Ascending aorta (tissue), 2 donors: ENCODE measurements at places on chromosomes 7 and 10.

GRCh38 chr10:107409522-107409921, 245.0 kb upstream of the SORCS1 start:
- H3K4me1 ChIP-seq = no peaks in the 10 kb centered on the region
- H3K4me3 ChIP-seq = no peak overlapping the region
- H3K27me3 ChIP-seq = no peaks in the 10 kb centered on the region
- no peak for DNase-seq

- peak overlapping the region; percentile 21 for H3K4me3 ChIP-seq
- H3K36me3 ChIP-seq = no peaks in the 10 kb centered on the region
- no peaks in the 10 kb centered on the region for H3K27me3 ChIP-seq
These were observed 3.5 kb upstream of the CFAP58 start for GRCh38 chr10:104350127-104350635.

GRCh38 chr10:2236876-2237275, 499.6 kb upstream of the ADARB2 start:
- H3K4me1 ChIP-seq = no peaks in the 10 kb centered on the region
- H3K27me3 ChIP-seq = no peaks in the 10 kb centered on the region
- H3K27ac ChIP-seq = no peak overlapping the region
- no peak overlapping the region for H3K4me3 ChIP-seq

DNA sequence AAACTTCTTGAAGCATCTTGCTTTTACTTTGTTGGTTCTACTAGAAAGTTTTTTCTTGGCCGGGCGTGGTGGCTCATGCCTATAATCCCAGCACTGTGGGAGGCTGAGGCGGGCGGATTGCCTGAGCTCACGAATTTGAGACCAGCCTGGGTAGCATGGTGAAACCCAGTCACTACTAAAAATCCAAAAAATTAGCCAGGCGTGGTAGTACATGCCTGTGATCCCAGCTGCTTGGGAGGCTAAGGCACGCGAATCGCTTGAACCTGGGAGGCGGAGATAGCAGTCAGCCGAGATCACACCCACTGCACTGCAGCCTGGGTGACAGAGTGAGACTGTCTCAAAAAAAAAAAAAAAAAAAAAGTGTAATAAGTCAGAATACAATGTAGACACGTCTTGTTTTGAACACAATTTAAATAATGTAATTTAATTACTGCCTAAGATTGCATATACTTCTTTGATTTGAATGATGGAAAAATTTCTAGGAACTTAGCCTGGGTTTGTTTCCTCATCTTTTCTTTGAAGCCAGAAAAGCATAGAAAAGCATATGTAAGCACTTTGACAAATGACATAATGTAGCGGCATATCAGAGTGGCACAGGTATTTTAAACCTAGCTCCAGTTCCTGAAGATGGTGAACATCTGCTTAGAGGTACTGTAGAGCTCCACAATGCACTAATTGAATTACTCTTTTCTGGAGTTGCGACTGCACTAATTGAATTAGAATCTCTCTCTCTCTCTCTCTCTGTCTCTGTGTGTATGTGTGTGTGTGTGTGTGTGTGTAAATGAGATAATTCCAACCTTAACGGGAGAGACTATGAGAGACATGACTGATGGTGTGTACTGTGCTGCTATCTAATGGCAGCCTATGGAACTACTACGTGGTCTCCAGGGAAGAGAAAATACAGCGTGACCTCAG, 87.8 kb downstream of the BTRC start:
- no peaks in the 10 kb centered on the region for H3K36me3 ChIP-seq
- no peaks in the 10 kb centered on the region for H3K27me3 ChIP-seq
- no peak overlapping the region for H3K4me3 ChIP-seq

DNA sequence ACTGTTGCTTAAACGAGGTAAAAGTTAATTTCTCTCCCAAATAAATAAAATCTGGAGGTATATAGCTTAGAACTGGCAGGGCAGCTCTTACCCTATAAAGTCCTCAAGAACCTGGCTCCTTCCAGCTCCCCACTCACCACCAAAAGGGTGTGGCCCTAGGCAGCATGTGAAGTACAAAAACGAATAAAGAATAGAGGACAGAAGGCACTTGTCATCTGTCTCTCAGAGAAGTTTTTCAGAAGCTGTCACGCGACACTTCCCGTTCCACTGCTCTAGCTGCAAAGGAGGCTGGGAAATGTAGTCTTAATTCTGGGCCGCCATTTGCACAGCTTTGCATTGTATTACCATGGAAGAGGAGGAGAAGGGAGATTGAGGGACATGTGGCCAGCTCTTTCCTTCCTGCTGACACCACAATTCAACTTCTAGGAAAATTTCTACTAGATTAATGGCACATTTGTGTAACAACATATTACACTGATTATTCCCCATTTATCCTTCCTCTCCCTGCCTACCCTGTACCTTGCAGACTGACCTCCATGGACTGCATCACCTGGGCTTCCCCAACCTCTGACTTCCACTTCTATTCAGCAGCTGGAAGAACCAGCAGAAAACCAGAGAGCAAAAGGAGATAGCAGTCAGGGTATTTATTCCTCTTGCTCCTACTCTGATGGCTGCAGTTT, 62.2 kb downstream of the CCDC71L start:
- H3K4me1 ChIP-seq = no peaks in the 10 kb centered on the region
- H3K27ac ChIP-seq = no peak overlapping the region
- no peaks in the 10 kb centered on the region for H3K27me3 ChIP-seq
- H3K4me3 ChIP-seq = peak overlapping the region; percentile 5

DNA sequence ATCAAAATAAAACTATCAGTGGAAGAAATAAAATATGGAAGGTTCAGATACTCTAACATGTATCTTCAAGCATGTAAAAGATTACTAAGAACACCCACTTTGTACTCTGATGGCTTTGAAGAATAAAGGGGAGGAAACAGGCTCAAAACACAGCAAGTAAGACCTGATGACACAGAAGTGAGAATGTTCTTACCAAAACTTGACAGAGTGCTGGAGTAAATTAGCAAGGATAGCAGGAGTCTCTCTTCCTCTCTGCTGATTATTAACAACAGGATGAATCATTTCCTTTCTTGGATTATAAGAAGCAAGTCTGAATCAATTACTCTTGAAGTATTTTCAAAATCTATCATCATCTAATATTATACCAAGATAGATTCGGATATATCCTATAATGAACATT, 47.5 kb downstream of the GLI3 start:
- no peak for DNase-seq
- no peaks in the 10 kb centered on the region for H3K36me3 ChIP-seq

DNA sequence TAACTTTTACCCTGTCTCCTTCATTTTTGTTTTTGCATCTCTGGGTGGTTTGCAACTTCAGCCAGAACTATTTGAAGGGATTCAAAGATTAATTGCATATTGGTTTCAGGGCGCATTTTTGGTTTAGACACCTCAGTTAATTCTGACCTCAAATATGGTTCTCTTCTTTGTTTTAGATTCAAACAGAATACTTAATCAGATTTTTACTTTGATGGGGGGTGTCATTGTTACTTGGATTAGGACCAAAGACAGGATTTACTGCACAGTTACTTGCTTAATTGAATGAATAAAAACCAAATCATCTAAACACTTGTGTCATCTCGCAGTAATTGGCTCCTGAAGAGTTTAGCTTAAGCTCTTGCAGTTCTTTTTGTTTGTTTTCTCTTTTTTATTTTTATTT, 100.9 kb downstream of the PHTF2 start:
- H3K4me1 ChIP-seq = no peaks in the 10 kb centered on the region
- no peak overlapping the region for H3K4me3 ChIP-seq
- DNase-seq = no peak
- no peaks in the 10 kb centered on the region for H3K27me3 ChIP-seq
- H3K27ac ChIP-seq = no peak overlapping the region

GRCh38 chr7:24622646-24623182, 49.5 kb downstream of the PALS2 start:
- H3K36me3 ChIP-seq = no peaks in the 10 kb centered on the region
- no peak for DNase-seq
- no peaks in the 10 kb centered on the region for H3K27me3 ChIP-seq

GRCh38 chr7:43123457-43123856, 11.0 kb downstream of the HECW1 start:
- H3K4me3 ChIP-seq = no peak overlapping the region
- no peaks in the 10 kb centered on the region for H3K4me1 ChIP-seq
- no peak for DNase-seq

DNA sequence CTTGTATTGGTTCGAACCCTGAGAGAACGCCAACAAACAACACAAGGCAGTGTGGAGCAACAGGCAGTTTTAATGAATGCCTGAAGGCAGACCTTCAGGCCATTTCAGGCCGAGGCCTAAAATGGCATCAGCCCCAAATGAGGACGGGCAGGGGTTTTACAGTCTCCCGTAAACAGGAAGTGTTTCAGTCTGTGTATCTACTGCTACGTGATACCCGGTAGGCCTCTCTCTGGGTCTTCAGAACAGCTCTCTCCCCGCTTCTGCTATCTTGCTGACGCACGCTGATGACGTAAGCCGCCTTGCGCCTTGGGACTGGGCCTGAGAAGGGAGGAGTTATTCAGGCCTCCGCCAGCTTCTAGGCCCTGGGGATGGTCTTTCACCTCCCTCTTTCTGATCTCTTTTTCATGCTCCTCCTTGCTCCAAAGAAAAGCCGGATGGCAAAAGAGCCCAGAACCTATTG, 67.7 kb downstream of the ST8SIA6 start:
- no peaks in the 10 kb centered on the region for H3K4me1 ChIP-seq
- no peak overlapping the region for H3K4me3 ChIP-seq
- H3K36me3 ChIP-seq = no peaks in the 10 kb centered on the region
- no peaks in the 10 kb centered on the region for H3K27me3 ChIP-seq

- H3K27me3 ChIP-seq = no peaks in the 10 kb centered on the region
- no peaks in the 10 kb centered on the region for H3K36me3 ChIP-seq
- no peak overlapping the region for H3K4me3 ChIP-seq
- DNase-seq = no peak
These were observed 473 bp upstream of the CCDC201 start for GRCh38 chr7:45873355-45873754.

GRCh38 chr10:77405771-77406241, 231.8 kb downstream of the KCNMA1 start:
- peaks cover 12% of the 10 kb centered on the region for H3K36me3 ChIP-seq
- H3K4me3 ChIP-seq = no peak overlapping the region
- H3K27me3 ChIP-seq = no peaks in the 10 kb centered on the region
- peak overlapping the region; percentile 80 for H3K27ac ChIP-seq
- H3K4me1 ChIP-seq = peaks cover 13% of the 10 kb centered on the region
- peak; percentile 92 for DNase-seq

- H3K4me1 ChIP-seq = peaks cover 10% of the 10 kb centered on the region
- H3K36me3 ChIP-seq = peaks cover 34% of the 10 kb centered on the region
- H3K4me3 ChIP-seq = peak overlapping the region; percentile 99
- H3K27ac ChIP-seq = peak overlapping the region; percentile 81
- H3K27me3 ChIP-seq = no peaks in the 10 kb centered on the region
- DNase-seq = no peak
These were observed 565 bp downstream of the ATP5MK start for GRCh38 chr10:103395754-103396066.

GRCh38 chr7:47026780-47027361, 555.0 kb downstream of the TNS3 start:
- DNase-seq = no peak
- H3K36me3 ChIP-seq = no peaks in the 10 kb centered on the region
- no peak overlapping the region for H3K27ac ChIP-seq
- no peaks in the 10 kb centered on the region for H3K27me3 ChIP-seq
- H3K4me1 ChIP-seq = no peaks in the 10 kb centered on the region

- DNase-seq = no peak
- H3K36me3 ChIP-seq = no peaks in the 10 kb centered on the region
- H3K4me1 ChIP-seq = no peaks in the 10 kb centered on the region
These were observed 208.4 kb downstream of the DIP2C start for GRCh38 chr10:480928-481552.

DNA sequence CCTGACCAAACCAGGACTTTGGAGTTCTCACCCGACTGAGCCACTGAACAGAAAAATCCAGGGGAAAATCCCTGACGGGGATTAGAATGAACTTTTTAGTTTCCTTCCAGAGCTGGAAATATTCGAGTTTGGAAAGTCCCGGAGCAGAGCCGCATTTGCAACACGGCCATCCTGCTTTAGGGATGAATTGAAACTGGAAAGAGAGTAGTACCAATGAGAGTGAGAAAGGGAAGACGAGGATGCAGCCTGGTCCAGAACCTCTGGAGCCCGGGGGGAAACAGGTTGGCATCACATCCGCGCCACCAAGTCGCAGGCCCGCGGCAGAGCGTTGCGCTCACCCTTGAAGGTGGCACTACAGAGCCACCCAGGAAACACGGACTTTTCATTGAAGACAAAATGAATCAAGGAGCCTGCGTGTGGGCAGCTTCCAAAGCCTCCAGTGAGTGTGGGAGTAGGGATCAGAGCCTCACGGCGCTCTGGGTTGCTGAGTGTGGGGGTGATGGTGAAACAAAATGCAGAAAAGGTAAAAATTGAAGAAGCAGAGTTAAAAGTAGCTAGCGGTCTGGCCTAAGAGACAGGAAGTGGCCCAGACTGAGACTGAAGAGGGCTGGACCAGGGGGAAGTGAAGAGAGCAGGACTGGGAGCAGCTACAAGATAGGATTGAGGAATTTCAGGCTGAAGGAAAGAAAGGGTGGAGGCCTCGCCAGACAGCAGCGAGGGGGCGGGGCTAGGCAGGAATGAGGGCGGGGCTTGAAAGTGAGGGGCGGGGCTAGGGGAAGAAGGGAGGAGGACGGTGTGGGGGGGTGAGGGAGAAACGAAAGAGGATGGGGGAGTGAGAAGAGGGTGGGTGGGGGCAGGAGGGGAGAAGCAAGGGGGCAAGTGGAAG, 1.8 kb downstream of the SMURF1 start:
- peaks cover 9% of the 10 kb centered on the region for H3K4me1 ChIP-seq
- peak overlapping the region; percentile 100 for H3K4me3 ChIP-seq
- no peaks in the 10 kb centered on the region for H3K36me3 ChIP-seq

GRCh38 chr7:113197274-113197673, 78.9 kb upstream of the SMIM30 start:
- no peak overlapping the region for H3K27ac ChIP-seq
- DNase-seq = no peak
- no peaks in the 10 kb centered on the region for H3K4me1 ChIP-seq
- H3K4me3 ChIP-seq = no peak overlapping the region

DNA sequence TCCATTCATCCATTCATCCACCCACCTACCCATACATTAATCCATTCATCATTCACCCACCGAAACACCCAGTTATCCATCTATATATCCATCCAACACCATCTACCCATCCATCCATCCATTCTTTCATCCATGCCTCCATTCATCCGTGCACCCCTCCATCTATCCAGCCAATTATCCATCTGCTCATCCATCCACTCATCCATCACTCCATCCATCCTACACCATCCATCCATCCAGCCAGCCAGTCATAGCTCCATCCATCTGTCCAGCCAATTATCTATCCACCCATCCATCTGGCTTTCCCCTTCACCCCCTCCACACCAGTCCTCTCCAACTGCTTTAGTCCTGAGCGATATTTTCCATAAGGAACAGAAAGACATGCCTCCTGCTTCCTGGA, 7.5 kb upstream of the CXCL12 start:
- H3K27ac ChIP-seq = no peak overlapping the region
- H3K4me1 ChIP-seq = no peaks in the 10 kb centered on the region
- no peak overlapping the region for H3K4me3 ChIP-seq
- H3K36me3 ChIP-seq = no peaks in the 10 kb centered on the region
- H3K27me3 ChIP-seq = no peaks in the 10 kb centered on the region

- no peak overlapping the region for H3K27ac ChIP-seq
- H3K27me3 ChIP-seq = no peaks in the 10 kb centered on the region
- no peaks in the 10 kb centered on the region for H3K4me1 ChIP-seq
- H3K36me3 ChIP-seq = no peaks in the 10 kb centered on the region
- no peak overlapping the region for H3K4me3 ChIP-seq
These were observed 317.1 kb upstream of the SEMA3C start for GRCh38 chr7:81235997-81236396.

GRCh38 chr10:99339077-99339476, 9.9 kb downstream of the CNNM1 start:
- no peak for DNase-seq
- H3K4me3 ChIP-seq = no peak overlapping the region
- no peaks in the 10 kb centered on the region for H3K4me1 ChIP-seq
- no peak overlapping the region for H3K27ac ChIP-seq
- H3K27me3 ChIP-seq = no peaks in the 10 kb centered on the region
